ENCODE measurements at places on chromosomes 11 and 22.
A peak's percentile ranks its signal among the peaks of the same experiment; 100 is the strongest.

DNA sequence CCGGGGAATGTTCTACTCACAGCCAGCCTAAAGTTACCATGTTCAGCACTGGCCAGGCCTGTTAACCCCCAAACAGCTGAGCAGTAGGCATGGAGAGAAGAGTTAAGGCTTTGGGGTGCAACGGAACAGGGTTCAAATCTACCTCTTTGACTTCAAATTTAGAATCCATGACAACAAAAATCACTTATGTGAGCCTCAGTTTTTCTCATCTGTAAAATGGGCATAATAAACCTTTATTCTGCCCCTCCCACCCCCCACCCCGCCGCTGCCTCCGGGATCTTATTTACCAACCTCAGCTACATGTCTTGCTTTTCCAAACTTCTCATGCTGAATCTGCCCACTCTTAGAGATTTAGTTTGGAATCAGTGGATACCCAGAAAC, 112.8 kb upstream of the CRYBB3 start:
- DNase-seq, result no peak

GRCh38 chr22:50399751-50400331, 56.7 kb downstream of the PPP6R2 start:
- DNase-seq, result peak; percentile 8

GRCh38 chr22:25774575-25775026, 32.6 kb downstream of the MYO18B start:
- no peak for DNase-seq

- DNase-seq, result no peak
Measured at GRCh38 chr11:45554230-45554967, 111.0 kb downstream of the CHST1 start.

GRCh38 chr11:127789927-127790326, 789.4 kb upstream of the KIRREL3 start:
- DNase-seq, result no peak

DNA sequence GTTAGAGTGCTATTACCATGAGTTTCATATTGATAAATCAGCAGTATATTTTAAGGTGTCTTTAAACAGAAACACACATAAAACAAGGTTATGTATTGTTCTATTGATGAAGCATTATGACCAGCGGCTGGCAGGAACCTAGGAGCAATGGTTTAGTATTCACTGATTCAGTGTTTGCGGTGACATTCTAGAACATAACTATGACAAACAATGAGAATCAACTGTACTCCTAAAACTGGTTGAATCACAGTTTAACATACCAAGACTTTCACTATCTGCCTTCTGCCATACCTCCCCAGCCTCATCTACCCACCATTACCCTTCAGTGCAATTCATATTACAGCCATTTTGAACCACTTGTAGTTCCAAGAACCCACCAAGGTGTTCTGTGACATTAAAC, 8.8 kb downstream of the HOATZ start:
- no peak for DNase-seq

DNA sequence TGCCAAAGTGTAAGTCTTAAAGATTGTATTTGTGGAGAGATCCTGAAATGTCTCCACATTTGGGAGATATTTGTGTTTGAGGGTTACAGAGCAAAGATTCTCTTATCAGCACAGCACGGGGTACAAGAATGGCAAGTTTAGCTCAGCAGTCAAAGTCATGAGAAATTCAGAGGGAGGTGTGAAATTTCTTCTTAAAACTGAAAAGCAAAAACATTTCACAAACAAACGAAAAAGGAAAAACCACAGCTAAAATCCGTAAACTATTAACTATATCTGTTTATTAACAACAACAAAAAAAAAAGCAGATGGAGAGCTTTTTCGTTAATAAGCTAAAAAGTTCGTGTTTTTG, 40.9 kb upstream of the ETS1 start:
- DNase-seq, result no peak

GRCh38 chr11:134657631-134658030, 245.6 kb upstream of the B3GAT1 start:
- no peak for DNase-seq

- no peak for DNase-seq
Measured at GRCh38 chr11:75345455-75346160, 5.9 kb downstream of the ARRB1 start.

- DNase-seq, result no peak
Measured at GRCh38 chr22:48099671-48100070, 1337.2 kb downstream of the TBC1D22A start.

DNA sequence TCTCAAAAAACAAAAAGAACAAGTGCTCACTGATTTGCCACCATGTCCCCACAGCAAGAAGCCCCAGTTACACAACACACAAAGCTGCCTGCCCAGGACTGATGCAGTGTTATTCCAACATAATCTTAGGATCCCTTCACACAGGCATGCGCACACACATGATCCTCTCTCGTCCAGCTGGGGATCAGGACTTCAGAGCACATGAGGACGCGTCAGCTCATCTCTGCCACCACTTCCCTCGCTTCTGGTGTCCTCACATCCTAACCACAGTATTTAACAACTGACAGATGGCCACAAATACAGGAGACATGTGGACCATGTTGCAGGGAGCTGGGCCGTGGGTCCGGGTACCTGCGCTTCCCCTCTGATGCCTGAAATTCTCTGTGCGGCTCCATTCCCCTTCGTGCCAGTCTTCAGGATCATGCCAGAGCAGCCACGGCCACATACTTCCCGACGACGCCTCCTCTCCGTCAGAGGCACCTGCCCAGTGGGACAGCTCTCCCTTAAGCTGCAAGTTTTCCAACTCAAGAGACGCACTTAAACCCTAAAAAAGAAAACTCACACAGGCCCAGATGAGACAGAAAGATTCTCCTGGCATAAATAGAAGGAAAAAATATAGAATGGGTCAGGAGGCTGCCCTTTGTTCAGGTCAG, 68.3 kb downstream of the PACSIN2 start:
- no peak for DNase-seq

DNA sequence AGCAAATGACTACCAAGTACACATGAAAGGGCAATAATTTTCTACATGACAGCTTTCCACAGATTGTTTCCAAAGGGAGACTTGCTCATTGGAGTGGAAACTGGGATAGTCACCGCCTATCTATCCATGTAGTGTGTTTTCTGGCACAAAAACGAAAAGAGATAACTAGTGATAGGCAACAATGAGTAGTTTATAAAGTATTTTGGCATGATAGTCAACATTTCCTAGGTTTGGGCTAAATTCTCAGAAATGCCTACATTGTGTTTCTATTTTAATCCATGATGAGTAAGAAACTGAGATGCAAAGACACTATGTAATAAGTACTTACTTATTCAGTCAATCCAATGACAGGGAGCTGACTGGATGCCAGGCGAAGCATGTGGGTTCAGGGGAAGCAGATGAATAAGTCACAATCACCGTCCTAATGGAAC, 1129.1 kb downstream of the DLG2 start:
- DNase-seq, result no peak

DNA sequence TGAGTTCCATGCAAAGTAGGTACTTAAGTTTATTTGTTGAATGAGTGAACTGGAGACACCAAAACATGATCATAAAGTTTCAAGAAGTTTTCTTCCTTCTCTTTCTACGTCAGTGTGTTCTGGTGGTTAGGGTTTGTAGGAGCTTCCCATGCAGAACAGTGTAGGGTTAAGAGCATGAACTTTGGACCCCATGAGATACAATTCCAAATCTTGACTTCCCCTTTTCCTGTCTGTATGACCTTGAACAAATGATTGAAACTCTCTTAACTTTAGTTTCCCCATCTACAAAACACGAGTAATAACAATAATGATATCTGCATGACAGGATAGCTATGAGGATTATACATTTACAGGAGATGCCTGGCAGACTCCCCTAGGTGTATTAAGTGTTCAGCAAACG, 41.0 kb upstream of the TENM4 start:
- no peak for DNase-seq

- DNase-seq, result no peak
Measured at GRCh38 chr11:103147627-103148026, 38.4 kb downstream of the DYNC2H1 start.

GRCh38 chr22:25134451-25134850, 65.2 kb upstream of the CRYBB3 start:
- no peak for DNase-seq

DNA sequence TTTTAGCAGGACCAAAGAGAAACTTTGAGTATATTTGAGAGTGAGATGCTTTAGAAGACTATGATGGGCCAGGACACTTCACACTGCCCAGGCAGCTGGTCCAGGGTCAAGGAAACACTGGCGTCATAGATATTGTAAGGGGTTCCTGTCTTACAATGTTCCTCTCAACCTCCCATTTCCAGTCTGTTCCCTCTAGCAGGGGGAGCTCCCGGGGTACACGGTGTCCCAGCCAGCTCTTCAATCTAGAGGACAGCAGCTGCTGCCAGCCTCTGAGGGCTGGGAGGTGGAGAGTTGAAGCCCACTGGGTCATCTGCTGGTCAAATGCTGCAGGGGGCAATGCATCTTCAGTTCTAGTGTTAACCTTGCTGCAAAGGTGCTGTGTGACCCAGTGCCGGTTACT, 40.7 kb upstream of the TIMP3 start:
- no peak for DNase-seq

DNA sequence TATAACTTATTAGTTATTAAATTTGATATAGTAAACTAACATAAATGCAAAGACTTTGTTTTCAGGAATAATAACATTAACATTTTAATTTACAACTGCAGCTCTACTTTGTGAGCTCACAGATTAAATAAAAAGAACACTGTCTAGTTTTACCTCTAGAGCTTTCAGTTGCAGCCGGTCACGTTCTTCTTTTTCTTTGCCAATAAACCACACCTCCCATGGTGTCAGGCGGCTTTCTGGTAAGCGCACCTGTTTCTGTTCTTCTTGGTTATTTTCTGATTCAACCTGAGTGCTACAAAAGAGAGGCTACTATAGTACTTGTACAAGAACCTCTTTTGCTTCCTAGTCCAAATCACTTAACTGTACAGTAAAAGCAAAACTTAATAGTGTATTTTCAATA, 5.8 kb downstream of the CCDC34 start:
- no peak for DNase-seq

DNA sequence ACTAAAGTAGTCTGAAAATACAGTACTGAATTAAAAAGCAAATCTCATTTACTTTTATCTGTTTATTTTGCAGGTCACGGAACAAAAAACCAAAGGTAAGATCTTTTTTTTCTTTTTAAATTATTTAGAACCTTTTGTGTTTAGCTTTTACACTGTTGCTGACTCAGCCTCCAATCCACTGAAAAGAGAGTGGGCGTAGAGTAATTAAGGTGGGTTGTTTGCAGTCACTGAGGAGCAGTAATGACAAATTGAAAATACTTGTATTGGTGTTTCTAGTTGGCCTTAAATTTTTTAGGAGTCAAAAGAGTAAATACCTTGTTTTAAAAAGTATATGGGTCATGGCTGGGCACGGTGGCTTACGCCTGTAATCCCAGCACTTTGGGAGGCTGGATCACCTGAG, 73.4 kb downstream of the TNRC6B start:
- no peak for DNase-seq

DNA sequence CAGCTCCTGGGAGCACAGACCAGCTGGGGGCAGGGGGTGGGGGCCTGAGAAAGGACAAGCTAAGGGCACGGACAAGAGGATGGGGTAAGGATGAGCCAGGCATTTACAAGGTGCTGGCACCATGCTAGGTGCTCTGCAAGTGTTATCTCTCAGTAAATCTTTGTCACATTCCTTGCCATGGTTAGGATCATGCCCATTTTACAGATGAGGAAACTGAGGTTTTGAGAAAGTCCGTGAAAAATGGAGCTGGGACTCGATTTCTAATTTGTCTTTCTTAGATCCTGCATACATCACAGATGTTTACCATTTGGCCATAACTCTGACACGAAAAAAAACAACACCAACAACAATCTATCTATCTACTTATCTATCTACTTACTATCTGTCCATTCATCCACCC, 429.7 kb downstream of the MIAT start:
- DNase-seq, result no peak

DNA sequence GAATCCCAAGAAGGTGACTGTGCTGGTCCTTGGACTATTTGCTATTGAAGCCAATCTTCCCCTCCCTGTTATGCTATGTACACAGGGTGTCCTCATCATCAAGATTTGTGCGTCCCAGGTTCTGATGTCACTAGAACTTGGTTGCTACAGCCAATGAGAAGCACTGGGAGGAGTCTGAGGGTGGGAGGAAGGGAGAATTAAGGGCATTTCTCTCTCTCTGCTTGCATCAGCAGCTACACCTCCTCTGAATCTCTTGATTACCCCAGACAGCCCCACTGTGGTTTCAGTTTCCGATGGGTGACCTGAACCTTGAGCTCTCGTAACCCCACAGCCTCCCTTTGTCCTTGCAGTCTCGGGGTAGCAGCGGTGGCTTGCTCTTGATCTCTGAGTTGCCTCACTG, 212.4 kb upstream of the SESN3 start:
- DNase-seq, result peak; percentile 11

DNA sequence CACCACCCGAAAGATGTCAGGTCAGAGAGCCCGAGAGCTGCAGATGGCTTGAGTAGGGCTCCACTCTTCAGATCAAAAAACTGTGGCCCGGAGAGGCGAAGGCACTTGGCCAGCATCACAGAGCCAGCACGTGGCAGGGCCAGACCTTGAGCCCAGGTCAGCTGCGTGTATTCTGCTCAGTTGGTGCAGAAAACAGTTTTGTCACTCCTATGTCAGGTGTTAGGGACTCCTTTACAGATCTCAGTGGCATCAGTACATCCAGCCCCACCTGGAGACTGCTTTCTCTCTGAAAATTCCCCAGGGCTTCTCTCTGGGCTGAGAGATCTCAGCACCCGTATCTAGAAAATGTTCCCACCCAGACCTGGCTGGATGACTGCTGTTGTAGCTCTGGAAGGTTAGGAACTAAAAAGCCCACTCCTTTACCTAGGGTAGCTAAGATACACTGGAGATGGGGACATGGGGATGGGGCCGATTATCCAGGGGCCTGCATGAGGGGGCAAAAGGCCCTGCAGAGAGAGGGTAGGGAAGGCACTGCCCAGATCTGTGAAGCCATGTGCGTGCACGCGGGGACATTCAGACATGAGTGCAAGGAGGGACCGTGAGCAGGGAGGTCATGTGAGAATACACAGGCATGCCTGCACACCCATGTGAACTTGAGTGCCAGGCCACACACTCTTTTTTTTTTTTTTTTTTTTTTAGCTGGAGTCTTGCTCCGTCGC, 3.4 kb downstream of the APOA1 start:
- no peak for DNase-seq

- DNase-seq, result no peak
Measured at GRCh38 chr11:114616516-114616915, 20.9 kb upstream of the NXPE4 start.

GRCh38 chr11:27124514-27125264, 84.1 kb downstream of the BBOX1 start:
- DNase-seq, result no peak

- DNase-seq, result peak; percentile 16
Measured at GRCh38 chr11:122202951-122203456, 87.0 kb upstream of the BLID start.

DNA sequence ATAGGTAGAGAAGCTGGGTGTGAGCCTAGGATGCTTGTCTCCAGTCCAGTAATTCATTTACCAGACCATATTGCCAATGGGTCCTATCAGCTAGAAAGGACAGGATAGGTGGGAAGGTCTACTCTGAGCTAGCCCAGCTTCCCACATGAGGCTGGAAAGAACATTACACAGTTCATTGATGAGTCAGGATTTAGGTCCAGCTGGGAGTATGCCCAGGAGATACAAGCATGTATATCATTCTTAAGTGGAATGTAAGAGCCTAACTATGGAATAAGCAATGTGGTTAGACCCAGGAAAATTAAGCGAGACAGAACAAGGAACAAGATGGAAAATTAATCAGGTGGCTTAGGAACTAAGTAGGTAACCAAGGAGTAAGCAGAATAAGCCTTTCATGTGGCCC, 59.0 kb upstream of the TBCEL start:
- DNase-seq, result no peak
